Fibroblast of villous mesenchyme (primary cell): ENCODE measurements at places on chromosomes 11 and 22. TPM values are rescaled to one million over a fixed set of nuclear protein-coding genes. Genes with fewer than 3 reads are reported as not detected.

The CNTF gene
- total RNA-seq, result 2.2 and 2.9 TPM in 2 replicates

The SLC29A2 gene
- total RNA-seq, result 0.64 and 0.86 TPM in 2 replicates

The ZPR1 gene
- 22.9 and 29.4 TPM in 2 replicates for total RNA-seq

The PVALB gene
- total RNA-seq, result not detected in 2 replicates

The OR51I1 gene
- under 0.01 TPM in 1 of 2 replicates, not detected in the other for total RNA-seq

The NCR3LG1 gene
- total RNA-seq, result 14.7 and 16.8 TPM in 2 replicates

The CNGA4 gene
- under 0.01 and 0.43 TPM in 2 replicates for total RNA-seq

The OR4A16 gene
- not detected in 2 replicates for total RNA-seq

The OMP gene
- total RNA-seq, result 1.6 TPM in 1 of 2 replicates, not detected in the other
